Heart right ventricle (tissue), 16 donors: ENCODE measurements at places on chromosomes 2 and 18. TPM values are rescaled to one million over a fixed set of nuclear protein-coding genes. Genes with fewer than 3 reads are reported as not detected.
A peak's percentile ranks its signal among the peaks of the same experiment; 100 is the strongest.

- no peak for DNase-seq
These were observed 199.2 kb downstream of the SMAD2 start for GRCh38 chr18:47731276-47731675.

- DNase-seq: peak; percentile 51
These were observed 85.6 kb upstream of the SPTBN1 start for GRCh38 chr2:54370405-54371104.

DNA sequence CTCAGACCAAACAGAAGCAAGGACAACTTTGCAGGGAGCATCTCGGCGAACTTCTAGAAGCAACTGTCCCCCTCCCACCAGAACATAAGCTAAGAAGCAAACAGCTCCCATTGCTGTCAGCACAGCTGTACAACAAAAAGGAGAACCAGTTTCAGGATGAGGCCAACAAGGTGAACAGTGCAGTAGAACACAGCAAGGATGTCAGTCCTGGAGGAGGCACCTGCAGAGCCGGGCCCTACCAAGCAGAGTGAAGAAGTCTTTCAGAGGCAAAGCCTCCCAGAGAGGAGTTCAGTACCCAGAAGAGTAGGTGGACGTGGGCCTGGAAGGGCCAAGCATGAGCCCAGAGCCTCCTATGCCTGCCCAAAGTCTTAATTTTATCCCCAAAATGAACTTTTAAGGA is 1.0 kb downstream of the PASK start:
- no peak for DNase-seq

- DNase-seq: no peak
These were observed 10.4 kb downstream of the NR4A2 start for GRCh38 chr2:156322051-156322685.

DNA sequence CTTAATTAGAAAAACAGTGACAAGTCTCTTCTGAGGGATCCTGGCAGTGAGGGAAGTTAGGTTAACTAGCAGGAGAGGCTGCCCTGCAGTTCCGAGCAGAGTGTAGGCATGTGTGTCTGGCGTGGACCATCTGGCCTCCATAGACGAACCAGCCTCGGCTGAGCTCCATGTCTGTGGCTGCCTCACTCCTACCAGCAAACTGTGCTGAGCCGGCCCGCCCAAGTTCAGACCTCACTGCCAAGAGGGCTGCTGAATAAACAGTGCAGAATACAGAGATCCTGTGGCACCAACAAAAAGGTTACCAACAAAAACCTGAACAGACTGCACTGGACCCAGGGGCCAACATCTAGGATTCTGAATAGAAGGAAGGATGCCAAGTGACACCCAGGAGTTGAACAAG is 27.3 kb downstream of the INO80C start:
- no peak for DNase-seq

- DNase-seq: no peak
These were observed 44.8 kb upstream of the UPP2 start for GRCh38 chr2:158056875-158057274.

GRCh38 chr2:174001107-174001506 is 35.9 kb upstream of the SP3 start:
- DNase-seq: no peak

DNA sequence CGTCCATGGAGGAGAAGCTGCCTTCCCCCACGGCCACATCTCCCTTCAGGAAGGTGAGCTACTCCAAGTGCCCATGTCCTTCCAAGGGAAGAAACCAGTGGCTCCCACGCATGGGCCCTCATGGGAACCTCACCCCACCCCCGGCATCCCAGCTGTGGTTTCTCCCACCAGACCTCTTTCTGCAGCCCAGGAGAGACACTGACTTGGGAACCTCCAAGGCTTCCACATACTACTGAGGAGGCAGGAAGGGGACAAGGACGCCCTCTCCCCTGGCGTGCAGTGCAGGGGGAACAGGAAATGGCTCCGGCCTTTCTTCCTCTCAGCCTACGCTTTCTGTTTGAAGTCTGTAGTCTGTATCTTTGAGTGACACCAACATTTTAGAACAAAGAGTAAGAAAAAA is 104.5 kb upstream of the EPC2 start:
- DNase-seq: no peak

- no peak for DNase-seq
These were observed 22.9 kb downstream of the DARS1 start for GRCh38 chr2:135962366-135963123.

- no peak for DNase-seq
These were observed 3.5 kb upstream of the ATL2 start for GRCh38 chr2:38380397-38381130.

- no peak for DNase-seq
These were observed 50.9 kb downstream of the TNP1 start for GRCh38 chr2:216808805-216809425.

DNA sequence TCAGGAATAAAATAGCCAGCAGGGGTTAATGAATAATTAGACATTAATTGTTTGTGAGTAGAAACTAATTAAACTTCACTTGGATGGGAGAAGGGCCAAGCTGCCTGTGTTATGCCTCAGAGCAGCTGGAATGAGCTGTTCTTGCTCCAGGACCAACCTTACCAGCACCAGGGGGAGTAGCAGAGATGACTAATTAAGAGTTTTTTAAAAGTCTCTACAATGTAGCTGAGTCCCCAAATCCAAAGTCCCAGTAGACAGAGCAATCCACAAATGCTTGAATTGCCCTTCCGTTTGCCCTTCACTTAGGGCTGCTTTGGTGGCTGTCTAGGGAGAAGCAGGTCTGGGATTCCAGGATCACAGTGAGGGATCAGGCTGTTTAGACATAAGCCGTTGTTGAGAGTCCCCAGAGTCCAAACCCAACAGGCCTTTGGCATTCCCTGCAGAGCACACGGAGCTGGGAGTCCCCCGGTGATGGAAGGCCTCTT is 59.4 kb downstream of the RHOB start:
- no peak for DNase-seq

GRCh38 chr2:66730441-66730840 is 295.5 kb downstream of the MEIS1 start:
- no peak for DNase-seq

GRCh38 chr2:237165405-237166276 is 80.0 kb downstream of the COPS8 start:
- no peak for DNase-seq

- no peak for DNase-seq
These were observed 135.2 kb upstream of the ACVR2A start for GRCh38 chr2:147709655-147710054.

DNA sequence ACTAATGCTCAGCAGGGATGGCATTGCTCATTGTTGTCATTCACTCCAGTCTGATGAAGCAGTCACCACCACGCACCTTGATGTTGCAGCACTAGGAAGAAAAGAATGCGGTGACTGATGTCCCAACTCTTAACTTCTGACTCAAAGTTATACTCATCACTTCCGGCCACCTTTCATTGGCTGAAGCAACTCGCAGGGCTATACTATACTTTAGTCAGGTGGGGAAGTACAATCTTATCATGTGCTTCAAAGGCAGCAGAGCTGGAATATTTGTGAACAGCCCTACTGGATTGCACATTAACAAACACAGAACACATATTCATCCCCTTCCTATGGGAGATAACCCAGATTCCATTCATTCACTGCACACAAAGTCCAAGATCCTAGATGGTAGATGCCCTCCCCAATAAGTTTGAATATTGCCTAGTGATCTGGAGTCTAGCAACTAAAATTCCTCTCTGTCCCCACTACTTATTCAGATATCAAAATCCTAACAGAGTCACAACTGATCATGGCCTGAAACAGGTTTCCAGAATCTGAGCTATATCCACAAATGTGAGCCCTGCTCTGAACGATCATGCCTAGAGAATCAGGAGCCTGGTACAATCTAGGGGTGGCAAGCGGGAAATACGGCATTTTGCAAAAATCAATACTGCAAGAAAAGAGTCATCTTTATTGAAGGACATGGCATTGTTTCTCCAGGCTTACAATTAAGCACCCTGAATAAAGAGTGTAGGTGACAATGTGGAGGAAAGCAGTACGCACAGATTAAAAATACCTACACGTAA is 3.4 kb upstream of the SPATS2L start:
- no peak for DNase-seq

LIMS3 gene
- total RNA-seq: 2.5 TPM

RGPD4 gene
- total RNA-seq: not detected

LRRC30 gene
- total RNA-seq: not detected

HOXD13 gene
- total RNA-seq: not detected

UBE2E3 gene
- 52.6 TPM for total RNA-seq

CD8A gene
- total RNA-seq: 0.45 TPM

GLS gene
- 51.3 TPM for total RNA-seq
